ENCODE measurements at places on chromosomes 12 and 14. TPM values are rescaled to one million over a fixed set of nuclear protein-coding genes. Genes with fewer than 3 reads are reported as not detected.

RFLNA gene
- total RNA-seq, result 7.2 TPM

PABPN1 gene
- 24.1 TPM for total RNA-seq

TMTC1 gene
- total RNA-seq, result 12.8 TPM

ALG10B gene
- 14.0 TPM for total RNA-seq

NFATC4 gene
- 40.0 TPM for total RNA-seq

RTN1 gene
- 12.5 TPM for total RNA-seq

All from umbilical cord (tissue), 2 donors.